Foreskin keratinocyte (primary cell): ENCODE measurements at places on chromosomes 1 and 21. TPM values are rescaled to one million over a fixed set of nuclear protein-coding genes. Genes with fewer than 3 reads are reported as not detected.
A peak's percentile ranks its signal among the peaks of the same experiment; 100 is the strongest.

GRCh38 chr21:27108228-27108627 is 141.3 kb upstream of the ADAMTS5 start:
- DNase-seq: peak; percentile 63

DNA sequence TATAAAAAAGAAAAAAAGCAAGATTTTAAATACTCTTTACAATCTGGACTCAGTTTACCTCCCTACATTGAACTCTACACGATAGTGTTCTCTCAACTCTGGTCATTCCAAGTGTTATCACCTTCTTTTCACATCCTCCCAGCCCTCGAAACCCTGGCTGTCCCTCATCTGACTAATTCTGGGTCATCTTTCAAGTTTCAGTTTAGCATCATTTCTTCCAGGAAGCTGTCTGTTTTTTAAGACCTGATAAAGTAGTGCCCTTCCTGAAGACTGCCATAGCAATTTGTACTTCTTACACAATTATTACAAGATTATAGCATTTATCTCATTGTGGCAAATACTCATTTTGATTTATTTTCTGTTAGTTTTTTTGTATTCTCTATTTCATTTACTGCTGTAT is 1.2 kb downstream of the ALG14 start:
- no peak for DNase-seq

Gene TGFB2
- 4.8 and 6.6 TPM in 2 replicates for total RNA-seq

DNA sequence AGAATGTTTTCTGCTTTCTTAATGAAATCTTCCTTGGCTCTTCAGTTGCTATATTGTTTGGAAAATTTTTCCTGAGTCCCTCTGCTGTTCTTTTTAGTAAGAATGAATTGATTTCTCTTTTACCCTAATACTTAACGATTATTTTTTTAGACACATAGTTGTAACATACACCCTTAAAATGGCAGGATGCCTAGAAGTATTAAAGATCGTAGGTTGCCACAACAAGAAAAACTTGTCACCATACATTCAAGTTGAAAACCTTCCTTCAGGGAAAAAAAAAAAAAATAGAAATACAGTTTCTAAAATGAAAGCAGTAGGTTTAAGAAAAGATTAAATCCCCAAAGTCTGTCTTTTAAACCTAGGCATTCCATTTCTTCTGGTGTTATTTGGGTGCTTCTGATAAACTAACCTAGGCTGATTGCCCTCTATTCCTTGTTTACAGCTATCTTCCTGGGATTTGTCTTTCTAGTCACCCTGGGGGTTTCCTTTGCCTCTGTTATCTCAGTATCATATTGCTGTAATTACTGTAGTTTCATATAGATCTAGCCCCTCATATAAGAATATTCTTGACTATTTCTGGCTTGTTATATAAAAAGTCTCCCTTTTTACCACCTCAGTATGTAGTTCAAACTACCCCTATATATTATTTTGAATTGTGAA is 16.8 kb downstream of the SUCO start:
- no peak for DNase-seq

Gene LRIF1
- 15.4 and 16.3 TPM in 2 replicates for total RNA-seq
